ENCODE measurements at places on chromosomes 1 and 21. TPM values are rescaled to one million over a fixed set of nuclear protein-coding genes. Genes with fewer than 3 reads are reported as not detected.

Gene LCE1F
- polyA plus RNA-seq, result not detected

Gene SPRR3
- 0.24 TPM for polyA plus RNA-seq

Gene RBM11
- 5.3 TPM for polyA plus RNA-seq

Gene CYYR1
- polyA plus RNA-seq, result 73.7 TPM

Gene AIRE
- polyA plus RNA-seq, result not detected

Gene AMY2B
- 42.1 TPM for polyA plus RNA-seq

Gene NFIA
- polyA plus RNA-seq, result 30.4 TPM

Gene MARCKSL1
- polyA plus RNA-seq, result 368 TPM

Gene SH2D1B
- polyA plus RNA-seq, result 0.63 TPM

Gene FCRL4
- polyA plus RNA-seq, result not detected

Gene TRIM63
- polyA plus RNA-seq, result not detected

Gene SMIM1
- 6.3 TPM for polyA plus RNA-seq

Gene TFF3
- 9.4 TPM for polyA plus RNA-seq

Gene CDC7
- polyA plus RNA-seq, result 21.9 TPM

Gene LCE2C
- not detected for polyA plus RNA-seq

All from left lung (tissue), 14 donors.